Naive B cell (primary cell): ENCODE measurements at places on chromosomes 2 and 18. TPM values are rescaled to one million over a fixed set of nuclear protein-coding genes. Genes with fewer than 3 reads are reported as not detected.

Gene LIMS1
- polyA plus RNA-seq: 41.3 TPM

- DNase-seq: no peak
Observed at GRCh38 chr2:206202446-206202845, 42.8 kb downstream of the EEF1B2 start.

DNA sequence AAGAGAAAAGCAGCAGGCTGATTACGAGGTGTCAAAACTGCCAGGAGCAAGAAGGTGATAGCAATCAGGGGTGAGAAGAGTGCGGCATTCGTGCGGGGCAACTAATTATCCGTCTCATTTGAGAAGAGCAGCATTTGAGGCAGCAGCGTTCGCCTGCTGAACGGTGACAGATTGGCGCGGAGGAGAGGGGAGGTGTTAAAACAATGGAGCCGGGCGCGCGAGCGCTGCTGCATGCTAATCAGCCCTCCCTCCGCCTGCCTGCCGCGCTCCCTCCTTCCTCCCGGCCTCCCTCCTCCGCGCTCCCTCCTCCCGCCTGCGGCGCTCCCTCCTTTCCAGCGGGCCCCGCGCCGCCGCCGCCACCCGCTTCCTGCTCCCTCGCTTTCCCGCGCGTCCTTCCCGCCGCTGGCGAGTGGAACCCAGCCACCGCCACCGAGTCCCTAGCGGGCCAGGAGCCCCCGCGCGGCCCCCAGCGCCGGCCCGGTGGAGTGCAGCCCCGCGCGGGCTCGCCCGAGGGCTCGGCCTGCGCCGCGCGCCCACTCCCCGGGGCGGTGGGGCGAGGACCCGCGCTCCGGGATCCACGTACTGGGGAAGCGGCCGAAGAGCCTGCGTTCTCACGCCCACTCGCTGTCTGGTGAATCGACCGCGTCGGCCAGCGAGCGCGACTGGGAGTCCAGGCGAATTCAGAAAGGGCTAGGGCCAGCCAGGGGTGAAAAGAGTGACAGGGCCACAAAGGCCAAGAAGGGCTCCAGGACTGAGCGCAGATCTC, 69.5 kb upstream of the PSMD14 start:
- peak; percentile 36 for DNase-seq

GRCh38 chr2:19550750-19551149, 192.3 kb upstream of the OSR1 start:
- no peak for DNase-seq

Gene ZNF521
- not detected for polyA plus RNA-seq

DNA sequence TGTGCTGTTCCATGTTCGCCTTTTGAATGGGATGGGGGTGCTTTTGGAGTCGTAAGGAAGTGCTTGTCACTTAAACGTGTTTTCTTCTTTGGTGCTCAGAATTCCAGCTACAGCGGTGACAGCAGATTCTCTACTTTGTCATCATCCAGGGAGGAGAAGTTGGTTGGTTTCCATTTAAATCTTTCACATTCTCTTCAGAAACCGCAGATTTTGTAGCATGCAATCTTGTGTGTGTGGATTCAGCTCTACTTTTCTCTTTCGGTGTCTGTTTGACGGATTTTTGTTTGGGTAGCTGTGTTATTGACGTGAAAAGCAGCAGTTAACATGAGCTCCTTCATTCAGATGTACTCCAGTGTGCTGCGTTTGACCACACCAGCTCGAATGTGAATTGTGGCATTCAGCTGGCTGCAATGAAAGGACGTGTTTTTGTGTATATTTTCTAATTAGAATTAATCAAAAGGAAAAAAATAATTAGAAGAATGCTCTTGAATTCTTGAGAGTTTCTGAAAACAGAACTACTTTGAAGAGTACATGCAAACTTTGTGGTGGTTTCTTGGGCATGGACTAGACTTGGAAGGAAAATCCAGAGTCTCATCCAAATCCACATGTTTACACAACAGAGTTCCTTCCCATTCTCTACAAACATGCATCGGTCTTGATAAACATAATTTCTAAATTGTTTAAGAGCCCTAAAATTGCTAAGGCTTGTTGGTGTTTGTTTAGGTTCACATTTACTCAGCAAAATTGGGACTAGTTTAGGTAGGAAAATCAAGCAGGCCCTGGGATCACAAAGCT, 68.7 kb upstream of the RBM44 start:
- DNase-seq: no peak

- DNase-seq: no peak
Observed at GRCh38 chr2:167127135-167127534, 238.9 kb downstream of the XIRP2 start.

Gene CASP10
- polyA plus RNA-seq: 8.1 TPM

GRCh38 chr2:148687543-148687942, 43.0 kb downstream of the EPC2 start:
- DNase-seq: no peak

DNA sequence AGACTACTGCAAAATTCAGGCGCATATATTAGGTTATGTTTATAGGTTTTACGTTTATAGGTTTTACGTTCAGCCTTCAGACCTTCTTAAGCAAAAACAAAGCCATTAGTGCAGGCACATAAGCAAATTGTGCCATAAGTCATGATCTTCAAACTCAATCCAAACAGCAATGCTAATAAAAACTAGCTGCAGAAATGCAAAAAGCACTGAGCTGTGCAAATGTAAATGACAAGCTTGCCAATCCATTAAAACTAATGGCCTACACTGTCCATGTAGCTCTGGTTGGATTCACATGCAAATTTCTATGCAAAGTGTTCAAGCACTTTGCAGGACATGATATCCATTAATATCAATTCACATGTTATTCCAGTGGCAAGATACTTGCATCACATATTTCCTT, 50.9 kb downstream of the LRPPRC start:
- no peak for DNase-seq

Gene VWC2L
- not detected for polyA plus RNA-seq

DNA sequence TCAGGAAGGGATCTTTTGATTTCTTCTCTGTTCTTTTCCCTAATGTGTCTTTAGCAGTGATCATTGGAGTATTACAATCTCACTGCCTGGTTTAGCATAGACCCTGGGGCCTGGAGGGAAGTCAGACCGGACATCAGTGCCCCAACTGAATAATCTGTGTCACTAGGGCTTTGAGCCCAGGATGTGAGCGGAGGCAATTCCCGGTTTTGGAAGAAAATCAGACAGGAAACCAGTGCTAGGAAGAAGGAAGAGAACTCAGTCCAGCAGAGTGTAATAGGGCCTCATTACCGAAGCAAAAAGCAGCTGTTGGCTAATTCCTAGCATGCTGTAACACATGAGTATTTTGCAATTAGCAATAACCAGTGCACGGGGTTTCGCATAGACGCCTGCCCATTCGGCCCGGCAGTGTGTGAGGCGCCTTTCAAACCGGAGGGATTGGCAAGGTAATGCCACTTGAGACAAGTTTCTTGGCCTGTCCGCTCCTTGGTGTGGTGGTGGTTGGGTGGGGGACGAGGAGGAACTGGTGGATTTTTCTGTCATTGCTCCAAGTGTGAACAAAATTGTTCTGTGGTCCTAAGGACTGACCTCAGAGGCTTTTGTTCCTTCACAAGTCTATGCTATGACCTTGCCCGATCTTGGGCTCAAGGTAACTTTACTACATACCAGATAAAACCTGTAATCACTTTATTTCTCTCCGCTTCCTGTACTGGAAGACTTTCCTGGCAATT, 2.8 kb downstream of the FOSL2 start:
- DNase-seq: no peak

DNA sequence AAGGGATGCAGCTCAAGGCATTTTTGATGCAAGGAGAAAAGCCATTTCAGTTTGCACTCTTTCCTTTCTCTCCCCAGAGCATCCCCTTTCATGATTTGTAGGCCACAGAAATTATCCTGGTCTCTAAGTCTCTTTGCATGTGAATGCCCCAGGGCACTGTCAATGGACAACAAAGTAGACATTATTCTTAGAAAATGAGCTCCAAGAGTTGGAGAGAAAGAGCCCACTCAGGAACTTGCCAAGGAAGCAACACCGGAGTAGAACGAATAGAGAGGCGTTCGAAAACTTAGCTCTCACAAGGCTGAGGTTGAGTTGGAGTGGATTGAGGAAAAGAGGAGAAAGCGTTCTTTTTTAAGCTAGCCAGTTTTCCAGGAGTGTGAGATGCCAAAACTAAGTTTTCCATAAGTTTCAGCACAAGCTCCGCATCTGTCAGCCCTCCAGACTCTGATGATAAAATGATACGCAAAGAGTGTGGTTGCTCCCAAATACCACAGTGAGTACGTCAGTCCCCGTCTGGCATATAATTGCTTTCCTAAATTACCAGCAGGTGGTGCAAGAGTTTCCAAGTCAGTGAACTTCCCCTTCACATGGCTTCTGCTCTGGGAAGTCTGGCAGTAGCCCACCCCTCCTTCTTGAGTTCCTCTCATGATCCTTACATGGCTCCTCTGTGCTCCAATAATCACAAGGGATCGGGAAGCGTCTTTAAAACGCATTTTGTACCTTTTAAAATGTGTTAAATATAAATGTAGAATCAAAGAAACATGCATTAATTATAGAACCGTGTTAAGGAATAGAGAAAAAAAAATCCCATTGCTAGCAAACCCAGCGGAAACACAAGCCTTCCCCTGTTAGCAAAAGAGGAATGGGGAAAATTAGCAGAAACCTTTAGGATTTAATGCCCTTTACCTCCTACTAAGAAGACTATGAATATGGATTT, 1060.6 kb upstream of the FANCL start:
- DNase-seq: peak; percentile 58

- DNase-seq: no peak
Observed at GRCh38 chr2:197128897-197129296, 181.7 kb downstream of the ANKRD44 start.

GRCh38 chr18:48029296-48029986, 99.0 kb upstream of the SMAD2 start:
- DNase-seq: no peak
